ENCODE measurements at places on chromosomes 4 and X.

DNA sequence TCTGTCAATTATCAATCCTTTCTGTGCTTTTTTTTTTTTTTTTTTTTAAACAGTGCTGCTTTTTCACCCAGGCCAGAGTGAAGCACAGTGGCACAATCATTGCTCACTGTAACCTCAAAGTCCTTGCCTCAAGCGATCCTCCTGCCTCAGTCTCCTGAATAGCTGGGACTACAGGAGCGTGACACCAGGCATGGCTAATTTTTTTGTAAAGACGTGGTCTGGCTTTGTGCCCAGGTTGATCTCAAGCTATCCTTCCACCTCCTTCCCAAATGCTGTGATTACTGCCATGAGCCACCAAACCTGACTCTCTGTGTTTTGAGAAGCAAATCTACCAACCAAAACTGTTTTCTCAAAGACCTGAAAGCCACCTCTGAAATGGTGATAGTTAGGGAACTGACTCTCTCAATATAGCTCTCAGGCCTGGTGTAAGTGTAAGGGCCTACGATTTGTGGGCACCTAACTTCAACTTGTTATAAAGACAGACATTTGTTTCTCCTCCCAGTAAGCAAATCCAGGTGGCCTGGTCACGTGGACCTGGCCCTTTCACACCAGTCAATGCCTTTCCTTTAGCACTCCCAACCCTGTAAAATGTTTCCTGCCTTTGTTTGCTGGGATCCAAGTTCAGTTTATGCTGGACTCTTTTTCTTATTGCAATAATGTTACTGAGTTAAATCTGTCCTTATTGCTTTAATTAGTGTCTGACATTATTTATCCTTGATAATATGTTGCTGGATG is 2015.9 kb downstream of the PCDH7 start:
- H3K4me3 ChIP-seq = no peak overlapping the region
- H3K4me1 ChIP-seq = no peaks in the 10 kb centered on the region
- DNase-seq = no peak
- H3K27ac ChIP-seq = no peak overlapping the region
- H3K36me3 ChIP-seq = no peaks in the 10 kb centered on the region
- no peaks in the 10 kb centered on the region for H3K27me3 ChIP-seq

DNA sequence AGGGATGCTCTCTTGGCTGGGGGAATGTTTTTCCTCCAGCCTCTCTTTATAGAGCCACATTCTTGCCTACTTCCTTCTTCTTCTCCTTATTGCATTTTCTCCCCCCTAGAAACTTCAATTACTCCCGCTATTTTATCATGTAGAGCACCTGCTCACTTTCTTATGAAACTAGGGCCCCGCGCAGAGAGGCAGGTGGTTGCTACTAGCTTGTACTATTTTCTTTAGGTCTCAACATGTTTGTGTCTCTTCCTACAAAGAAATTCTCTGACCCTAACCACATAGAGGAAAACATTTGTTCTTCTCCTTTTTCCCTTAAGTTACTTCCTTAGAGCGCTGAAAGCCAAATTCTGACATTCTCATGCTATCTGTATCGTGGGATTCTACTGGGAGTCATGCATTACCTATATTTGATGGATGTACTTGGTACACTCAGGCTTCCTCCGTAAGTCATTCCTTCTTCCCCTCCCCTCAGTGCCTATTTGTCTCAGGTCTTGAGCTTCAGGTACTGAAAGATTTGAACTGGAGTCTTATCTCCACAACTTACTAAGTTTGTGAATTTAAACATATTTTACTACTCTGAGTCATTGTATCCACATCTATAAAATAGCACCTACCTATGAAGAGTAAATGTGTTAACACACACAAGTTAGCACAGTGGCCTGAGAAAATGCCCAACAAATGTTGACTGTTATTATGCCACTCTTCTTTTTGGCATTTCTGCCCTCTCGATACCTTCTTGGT is 159.1 kb upstream of the LEF1 start:
- no peak overlapping the region for H3K4me3 ChIP-seq
- no peaks in the 10 kb centered on the region for H3K27me3 ChIP-seq
- H3K4me1 ChIP-seq = peaks cover 23% of the 10 kb centered on the region
- no peak for DNase-seq
- H3K36me3 ChIP-seq = no peaks in the 10 kb centered on the region

DNA sequence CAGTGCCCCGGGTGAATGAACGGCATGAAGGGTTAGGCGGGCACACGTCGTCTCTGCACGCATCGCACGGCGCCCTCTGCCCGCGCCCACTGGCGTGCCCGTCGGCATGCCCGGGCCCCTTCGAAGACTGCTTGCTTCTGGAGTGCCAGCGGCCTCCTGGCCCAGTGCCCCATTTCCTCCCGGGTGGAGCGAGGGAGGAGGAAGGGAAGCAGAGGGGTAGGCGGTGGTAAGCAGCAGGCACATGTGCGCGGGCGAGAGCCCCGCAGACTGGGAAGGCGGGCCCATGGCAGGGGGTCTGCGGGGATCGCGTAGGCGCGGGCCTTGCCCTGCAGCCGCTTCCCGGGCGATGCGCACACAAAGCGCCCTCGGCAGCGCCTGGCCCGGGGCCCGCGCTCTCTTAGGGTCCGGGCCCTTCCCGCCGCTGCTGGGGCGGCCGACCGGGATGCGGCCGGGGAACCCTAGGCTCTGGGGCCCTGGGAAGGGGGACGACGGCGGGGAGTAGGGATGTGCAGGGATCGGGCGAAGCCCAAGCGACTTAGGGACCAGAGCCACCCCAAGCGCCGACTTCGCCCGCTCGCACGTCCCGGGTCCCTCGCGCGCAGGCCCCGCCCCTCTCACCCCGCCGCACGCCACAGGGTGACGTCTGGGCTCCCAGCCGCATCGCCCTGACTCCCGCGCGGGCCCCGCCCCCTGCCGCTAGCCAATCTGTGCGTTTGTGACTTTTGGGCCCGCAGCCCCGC is 866 bp upstream of the EMD start:
- H3K27me3 ChIP-seq = no peaks in the 10 kb centered on the region
- peak overlapping the region; percentile 95 for H3K27ac ChIP-seq
- H3K4me1 ChIP-seq = peaks cover 6% of the 10 kb centered on the region

DNA sequence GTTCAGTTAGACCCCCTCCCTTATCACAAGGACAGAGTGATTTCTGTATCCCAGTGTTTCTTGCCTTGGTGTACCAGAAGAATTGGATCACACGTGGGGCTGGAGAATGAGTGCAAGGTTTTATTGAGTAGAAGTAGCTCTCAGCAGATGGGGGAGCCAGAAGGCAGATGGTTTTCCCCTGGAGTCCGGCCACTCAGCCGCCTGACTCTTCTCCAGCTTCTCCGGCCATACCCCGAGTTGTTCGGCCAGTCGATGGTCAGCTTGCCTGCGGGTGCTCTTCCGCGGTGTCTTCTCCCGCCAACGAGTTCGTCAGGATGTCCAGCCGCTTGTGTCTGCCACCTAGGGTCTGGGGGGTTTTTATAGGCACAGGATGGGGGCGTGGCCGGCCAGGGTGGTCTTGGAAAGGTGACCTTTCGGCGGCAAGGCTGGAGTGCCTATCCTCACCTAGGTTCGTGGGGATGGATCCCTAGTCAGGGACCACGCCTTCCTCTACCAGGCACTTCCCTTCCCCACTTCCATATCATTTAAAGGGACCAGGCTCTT is 14.5 kb downstream of the GAB1 start:
- H3K4me3 ChIP-seq = no peak overlapping the region
- H3K27ac ChIP-seq = no peak overlapping the region
- peaks cover 62% of the 10 kb centered on the region for H3K4me1 ChIP-seq
- H3K27me3 ChIP-seq = no peaks in the 10 kb centered on the region
- no peaks in the 10 kb centered on the region for H3K36me3 ChIP-seq
- no peak for DNase-seq

DNA sequence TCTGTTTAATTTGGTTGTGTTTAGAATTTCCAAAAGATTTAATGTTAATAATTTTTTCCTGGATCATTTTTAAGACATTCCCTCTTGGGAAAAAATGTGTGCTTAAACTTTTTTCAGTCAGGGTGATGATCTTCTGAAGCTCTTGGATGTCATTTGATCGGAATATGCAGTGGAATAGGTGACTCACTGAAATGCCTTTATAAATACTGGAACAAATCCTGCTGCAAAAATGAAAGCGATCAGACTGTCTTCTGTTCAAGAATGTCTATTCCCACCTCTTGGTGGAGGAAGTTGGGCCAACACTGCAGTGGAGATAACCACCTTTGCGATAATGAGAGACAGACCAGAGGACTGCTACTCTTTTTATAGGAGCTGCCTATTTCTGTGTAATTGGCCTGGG is 46.7 kb downstream of the LARP1B start:
- no peak overlapping the region for H3K27ac ChIP-seq
- H3K4me3 ChIP-seq = no peak overlapping the region
- no peaks in the 10 kb centered on the region for H3K36me3 ChIP-seq
- no peak for DNase-seq

GRCh38 chrX:133045986-133046385 is 50.9 kb downstream of the USP26 start:
- no peaks in the 10 kb centered on the region for H3K36me3 ChIP-seq
- DNase-seq = peak; percentile 29
- H3K4me3 ChIP-seq = no peak overlapping the region
- H3K27ac ChIP-seq = no peak overlapping the region
- no peaks in the 10 kb centered on the region for H3K4me1 ChIP-seq
